ENCODE measurements at places on chromosomes 3 and 15. TPM values are rescaled to one million over a fixed set of nuclear protein-coding genes. Genes with fewer than 3 reads are reported as not detected.

CP gene
- total RNA-seq = not detected

- H3K4me3 ChIP-seq = no peak overlapping the region
- H3K27me3 ChIP-seq = no peaks in the 10 kb centered on the region
- H3K27ac ChIP-seq = no peak overlapping the region
Observed at GRCh38 chr3:64922213-64922612, 234.4 kb upstream of the ADAMTS9 start.

DNA sequence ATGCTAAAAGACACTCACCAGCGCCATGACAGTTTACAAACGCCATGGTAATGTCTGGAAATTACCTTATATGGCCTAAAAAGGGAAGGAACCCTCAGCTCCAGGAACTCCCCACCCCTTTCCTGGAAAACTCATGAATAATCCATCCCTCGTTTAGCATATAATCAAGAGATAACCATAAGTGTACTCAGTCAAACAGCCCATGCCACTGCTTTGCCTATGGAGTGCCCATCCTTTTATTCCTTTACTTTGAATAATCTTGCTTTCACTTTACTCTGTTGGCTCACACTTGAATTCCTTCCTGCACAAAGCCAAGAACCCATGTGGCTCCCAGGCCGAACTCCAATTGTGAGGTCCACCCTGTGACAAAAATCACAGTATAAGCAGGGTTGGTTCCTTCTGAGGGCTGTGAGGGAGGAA, 19.1 kb upstream of the FSTL1 start:
- DNase-seq = no peak
- peaks cover 29% of the 10 kb centered on the region for H3K27me3 ChIP-seq
- H3K4me1 ChIP-seq = no peaks in the 10 kb centered on the region
- H3K4me3 ChIP-seq = no peak overlapping the region
- H3K36me3 ChIP-seq = no peaks in the 10 kb centered on the region
- no peak overlapping the region for H3K27ac ChIP-seq

TMEM212 gene
- not detected for total RNA-seq

PAQR5 gene
- not detected for total RNA-seq

DNA sequence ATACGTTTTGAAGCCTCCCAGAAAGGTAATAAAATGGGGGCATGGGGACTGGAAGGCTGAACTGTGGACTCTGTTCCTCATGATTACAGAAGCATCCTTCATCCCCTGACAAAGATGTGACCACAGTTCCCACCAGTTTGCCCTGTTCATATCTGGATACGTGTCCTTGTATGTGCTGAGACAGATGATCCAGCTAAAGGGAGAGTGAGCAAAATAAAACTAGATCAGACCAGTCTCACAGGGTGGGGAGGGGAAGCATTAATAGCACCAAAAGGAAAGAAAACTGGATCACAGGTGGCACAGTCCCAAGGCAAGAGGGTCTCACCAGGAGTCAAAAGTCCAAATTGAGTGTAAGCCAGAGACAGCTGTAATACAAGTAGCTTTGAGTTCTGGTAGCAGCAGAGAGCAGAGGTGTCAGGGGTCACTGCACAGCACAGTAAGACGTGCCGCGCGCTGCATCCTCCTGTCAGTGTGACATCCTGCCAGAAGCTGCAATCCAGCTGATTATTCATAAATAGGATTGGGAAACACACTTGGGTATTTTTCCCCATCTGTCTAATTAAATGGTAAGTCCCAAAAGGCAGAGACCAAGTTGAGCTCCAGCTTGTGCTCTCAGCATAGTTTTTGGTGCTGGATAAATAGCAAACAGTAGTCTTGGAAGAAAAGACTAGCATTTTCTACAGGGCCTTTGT, 560.0 kb upstream of the CFAP20DC start:
- no peaks in the 10 kb centered on the region for H3K27me3 ChIP-seq
- H3K4me3 ChIP-seq = no peak overlapping the region
- no peaks in the 10 kb centered on the region for H3K36me3 ChIP-seq
- no peak overlapping the region for H3K27ac ChIP-seq
- no peak for DNase-seq

DNA sequence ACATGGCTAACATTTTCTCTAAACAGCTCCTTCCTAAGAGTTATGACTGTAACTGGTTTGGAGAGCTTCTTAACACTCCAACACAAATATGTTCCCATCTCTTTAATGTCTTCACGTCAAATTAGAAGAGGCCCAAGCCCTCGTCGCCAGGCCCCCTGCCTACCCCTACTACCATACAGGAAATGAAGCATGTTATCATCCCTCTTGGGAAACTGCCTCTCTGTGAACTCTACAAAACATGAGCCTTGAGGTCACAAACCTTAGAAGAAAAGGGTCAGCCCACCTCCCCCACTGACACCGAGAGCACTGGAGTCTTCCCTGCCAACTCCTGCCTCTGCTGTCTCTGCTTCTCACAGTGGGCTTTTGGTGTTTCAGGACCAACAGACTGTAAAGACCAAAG, 243.1 kb upstream of the STT3B start:
- DNase-seq = no peak
- H3K4me3 ChIP-seq = no peak overlapping the region
- no peaks in the 10 kb centered on the region for H3K27me3 ChIP-seq
- no peak overlapping the region for H3K27ac ChIP-seq
- H3K36me3 ChIP-seq = no peaks in the 10 kb centered on the region

TNFAIP8L3 gene
- not detected for total RNA-seq

GRCh38 chr15:70477750-70478250, 285.6 kb downstream of the UACA start:
- H3K4me3 ChIP-seq = no peak overlapping the region
- DNase-seq = no peak
- H3K27ac ChIP-seq = no peak overlapping the region
- H3K36me3 ChIP-seq = no peaks in the 10 kb centered on the region

DNA sequence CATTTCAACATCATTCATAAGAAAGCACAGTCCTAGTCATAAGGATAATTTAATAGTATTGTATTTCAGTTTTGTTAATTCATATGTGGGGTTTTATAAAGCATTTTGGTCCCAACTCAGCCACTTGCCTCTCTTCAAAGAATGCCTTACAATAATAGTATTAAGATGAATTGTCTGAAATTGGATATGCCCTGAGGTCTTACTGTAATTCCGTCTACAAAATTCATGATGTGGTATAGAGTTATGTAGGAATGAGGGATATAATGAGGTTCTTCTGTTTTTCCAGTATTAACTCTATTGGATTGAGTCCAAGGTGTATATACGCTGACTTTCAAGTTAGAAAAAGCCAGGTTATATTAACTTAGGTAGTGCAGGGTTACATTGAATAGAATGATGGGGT, 177.0 kb downstream of the GOLIM4 start:
- no peak for DNase-seq
- H3K4me1 ChIP-seq = no peaks in the 10 kb centered on the region

ZNF662 gene
- 0.64 TPM for total RNA-seq

DNA sequence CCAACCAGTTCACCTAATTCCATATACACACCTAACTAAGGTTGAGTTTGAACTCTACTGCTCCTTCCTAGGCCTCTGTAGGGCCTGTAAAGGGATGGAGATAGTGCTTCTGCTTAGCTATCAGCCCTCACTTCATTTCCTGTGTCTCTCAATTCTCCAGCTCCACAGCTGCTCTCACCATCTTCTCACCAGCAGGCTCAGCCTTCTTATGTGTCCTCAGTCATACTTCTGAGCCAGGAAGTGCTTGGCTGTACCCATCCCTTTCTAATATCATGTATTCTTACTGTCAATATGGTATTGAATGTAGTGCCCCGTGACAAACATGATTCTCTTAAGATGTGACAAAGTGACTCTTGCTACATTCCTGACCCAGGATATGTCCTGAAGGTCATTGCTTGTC, 116.9 kb downstream of the SLC9A9 start:
- no peaks in the 10 kb centered on the region for H3K4me1 ChIP-seq
- DNase-seq = no peak
- H3K36me3 ChIP-seq = no peaks in the 10 kb centered on the region
- H3K27me3 ChIP-seq = no peaks in the 10 kb centered on the region
- no peak overlapping the region for H3K27ac ChIP-seq
- no peak overlapping the region for H3K4me3 ChIP-seq

GRCh38 chr3:172142051-172142863, 102.9 kb downstream of the FNDC3B start:
- H3K27me3 ChIP-seq = peaks cover 5% of the 10 kb centered on the region
- peak overlapping the region; percentile 11 for H3K4me3 ChIP-seq
- DNase-seq = no peak

- no peak for DNase-seq
- H3K36me3 ChIP-seq = no peaks in the 10 kb centered on the region
- H3K4me1 ChIP-seq = no peaks in the 10 kb centered on the region
- H3K27me3 ChIP-seq = peaks cover 2% of the 10 kb centered on the region
- no peak overlapping the region for H3K4me3 ChIP-seq
Observed at GRCh38 chr3:181279239-181279565, 289.7 kb upstream of the DNAJC19 start.

NEK11 gene
- 1.5 TPM for total RNA-seq

- H3K27ac ChIP-seq = peak overlapping the region; percentile 95
- no peaks in the 10 kb centered on the region for H3K27me3 ChIP-seq
- H3K36me3 ChIP-seq = peaks cover 28% of the 10 kb centered on the region
- DNase-seq = peak; percentile 69
- H3K4me3 ChIP-seq = peak overlapping the region; percentile 76
- H3K4me1 ChIP-seq = peaks cover 99% of the 10 kb centered on the region
Observed at GRCh38 chr15:67080900-67081431, 15.6 kb downstream of the SMAD3 start.

DNA sequence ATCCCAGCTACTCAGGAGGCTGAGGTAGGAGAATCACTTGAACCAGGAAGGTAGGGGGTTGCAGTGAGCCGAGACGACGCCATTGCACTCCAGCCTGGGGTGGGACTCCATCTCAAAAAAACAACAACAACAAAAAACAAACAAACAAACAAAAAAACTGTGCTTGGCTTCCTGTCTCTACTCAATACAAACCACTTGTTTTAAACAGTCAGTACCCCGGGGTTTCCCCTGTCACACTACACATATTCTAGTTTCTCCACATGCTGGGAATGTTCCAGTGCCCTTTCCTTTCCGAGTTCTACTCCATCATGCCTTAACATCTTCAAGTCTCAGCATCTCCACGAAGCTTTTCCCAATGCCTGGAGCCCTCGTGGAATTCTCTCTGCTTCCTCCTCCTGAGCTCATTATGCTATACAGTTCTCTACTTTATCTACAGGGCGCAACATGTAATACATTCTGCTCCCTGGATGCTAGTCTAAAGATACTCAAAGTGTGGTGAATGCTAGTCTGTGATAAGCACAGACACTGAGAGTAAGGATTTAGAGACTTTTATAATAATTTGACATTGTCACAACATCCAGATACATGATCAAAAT, 7.8 kb downstream of the EMC3 start:
- no peak for DNase-seq
- no peaks in the 10 kb centered on the region for H3K27me3 ChIP-seq
- H3K27ac ChIP-seq = no peak overlapping the region
- H3K4me1 ChIP-seq = peaks cover 3% of the 10 kb centered on the region
- H3K36me3 ChIP-seq = peaks cover 51% of the 10 kb centered on the region

- no peak overlapping the region for H3K4me3 ChIP-seq
- H3K4me1 ChIP-seq = no peaks in the 10 kb centered on the region
- no peaks in the 10 kb centered on the region for H3K36me3 ChIP-seq
- DNase-seq = no peak
- no peak overlapping the region for H3K27ac ChIP-seq
- no peaks in the 10 kb centered on the region for H3K27me3 ChIP-seq
Observed at GRCh38 chr3:118755253-118755801, 279.3 kb downstream of the IGSF11 start.

CERS3 gene
- 0.49 TPM for total RNA-seq

DNA sequence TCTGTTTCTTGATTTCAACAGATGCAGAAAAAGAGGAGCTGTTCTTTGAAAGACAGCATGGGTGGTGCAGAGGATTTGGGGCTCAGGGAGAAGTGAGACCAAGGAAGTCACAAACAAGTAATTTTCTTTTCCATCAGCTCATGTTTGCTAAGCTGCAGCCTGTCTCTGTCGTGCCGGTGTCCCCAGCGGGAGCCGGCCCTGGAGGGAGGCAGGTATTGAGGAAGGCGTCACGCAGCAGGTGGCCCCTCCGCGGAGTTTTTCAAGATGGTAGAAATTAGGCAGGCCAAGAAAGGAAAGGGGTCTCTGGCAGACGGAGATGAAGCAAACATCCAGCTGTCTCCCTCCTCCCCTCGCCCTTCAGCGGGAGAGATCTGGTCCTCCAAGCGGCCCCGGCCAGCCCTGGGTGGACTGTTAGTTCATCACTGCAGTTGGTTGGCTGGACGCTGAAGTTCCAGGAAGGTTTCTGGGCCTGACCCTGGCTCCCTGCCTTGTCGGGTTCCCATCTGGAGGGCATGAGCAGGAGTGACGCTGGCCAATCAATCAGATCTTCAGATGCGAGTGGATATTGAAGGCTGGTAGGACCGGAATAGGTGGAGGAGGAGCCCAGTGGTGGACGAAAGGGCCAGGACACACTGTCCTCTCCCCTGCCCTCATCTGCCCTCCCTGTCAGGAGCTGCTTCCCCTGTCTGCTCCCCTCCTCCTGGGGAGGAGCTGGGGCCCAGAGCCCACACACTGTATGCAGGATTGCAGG, 27.7 kb upstream of the MUC4 start:
- H3K36me3 ChIP-seq = no peaks in the 10 kb centered on the region
- H3K4me1 ChIP-seq = peaks cover 7% of the 10 kb centered on the region
- H3K27ac ChIP-seq = no peak overlapping the region
- no peak for DNase-seq
- peaks cover 8% of the 10 kb centered on the region for H3K27me3 ChIP-seq
- no peak overlapping the region for H3K4me3 ChIP-seq

DNA sequence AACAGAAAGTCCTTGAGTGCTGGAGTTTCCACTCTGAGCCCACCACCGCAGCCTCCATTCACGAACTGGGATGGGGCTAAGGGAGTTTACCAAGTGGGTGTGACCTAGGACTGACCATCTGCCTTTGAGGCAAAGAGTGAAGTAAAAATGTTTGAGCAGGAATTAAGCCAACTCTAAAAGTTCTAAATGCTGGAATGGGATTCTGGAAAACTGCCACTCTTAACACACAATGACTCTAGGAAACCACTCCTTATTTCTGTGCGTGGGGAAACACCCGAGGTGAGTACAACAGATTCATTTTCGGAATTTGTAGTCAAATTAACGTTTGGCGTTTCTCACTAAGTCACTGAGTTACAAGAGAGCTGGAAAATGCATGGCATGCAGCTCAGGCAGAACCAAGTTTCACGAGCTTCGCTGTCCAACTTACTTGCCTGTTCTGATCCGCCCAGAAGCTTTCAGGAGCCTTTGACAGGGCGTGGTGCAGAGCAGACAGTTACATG, 31.6 kb downstream of the ISL2 start:
- H3K27me3 ChIP-seq = no peaks in the 10 kb centered on the region
- DNase-seq = no peak
- no peak overlapping the region for H3K4me3 ChIP-seq
- peaks cover 14% of the 10 kb centered on the region for H3K36me3 ChIP-seq

JMJD7 gene
- total RNA-seq = 12.1 TPM

- H3K27ac ChIP-seq = no peak overlapping the region
- no peak for DNase-seq
- H3K4me3 ChIP-seq = no peak overlapping the region
- no peaks in the 10 kb centered on the region for H3K36me3 ChIP-seq
Observed at GRCh38 chr3:60399292-60399691, 852.0 kb downstream of the FHIT start.

GRCh38 chr3:100834332-100834731, 125.0 kb downstream of the TFG start:
- peaks cover 5% of the 10 kb centered on the region for H3K27me3 ChIP-seq
- DNase-seq = no peak
- H3K4me1 ChIP-seq = no peaks in the 10 kb centered on the region
- no peak overlapping the region for H3K27ac ChIP-seq

GRCh38 chr3:81622395-81622794, 139.1 kb downstream of the GBE1 start:
- no peak overlapping the region for H3K27ac ChIP-seq
- H3K36me3 ChIP-seq = no peaks in the 10 kb centered on the region
- DNase-seq = no peak
- no peaks in the 10 kb centered on the region for H3K27me3 ChIP-seq
- no peaks in the 10 kb centered on the region for H3K4me1 ChIP-seq
- H3K4me3 ChIP-seq = no peak overlapping the region

CCR9 gene
- total RNA-seq = 0.44 TPM
